ENCODE measurements at places on chromosomes 7 and 10.

DNA sequence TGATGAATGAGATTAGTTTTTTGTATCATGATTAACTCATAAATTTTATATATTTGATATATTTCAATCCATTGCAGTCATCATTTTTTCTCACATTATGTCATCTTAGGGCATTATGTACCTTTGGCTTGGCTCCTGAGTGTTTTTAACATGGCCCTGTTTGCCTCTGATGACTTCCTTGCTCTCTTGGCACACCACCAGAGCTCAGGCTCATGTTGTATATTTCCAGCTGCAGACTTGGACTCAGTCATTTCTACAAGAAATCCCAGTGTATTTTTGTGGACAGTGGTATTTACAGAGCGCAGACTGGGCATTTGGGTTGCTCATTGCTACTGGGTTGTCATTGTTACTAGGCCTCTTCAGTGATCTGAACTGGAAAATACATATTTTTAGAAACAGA is 188.5 kb downstream of the ADRA2A start:
- DNase-seq = no peak

- DNase-seq = no peak
Measured at GRCh38 chr10:114917927-114918672, 19.9 kb upstream of the TRUB1 start.

GRCh38 chr10:12051241-12051640 is 8.6 kb upstream of the UPF2 start:
- DNase-seq = no peak

- DNase-seq = no peak
Measured at GRCh38 chr10:127344346-127344745, 148.0 kb upstream of the INSYN2A start.

- DNase-seq = no peak
Measured at GRCh38 chr10:97812696-97813095, 36.9 kb upstream of the GOLGA7B start.

GRCh38 chr10:22570733-22571430 is 143.5 kb downstream of the PIP4K2A start:
- DNase-seq = no peak

DNA sequence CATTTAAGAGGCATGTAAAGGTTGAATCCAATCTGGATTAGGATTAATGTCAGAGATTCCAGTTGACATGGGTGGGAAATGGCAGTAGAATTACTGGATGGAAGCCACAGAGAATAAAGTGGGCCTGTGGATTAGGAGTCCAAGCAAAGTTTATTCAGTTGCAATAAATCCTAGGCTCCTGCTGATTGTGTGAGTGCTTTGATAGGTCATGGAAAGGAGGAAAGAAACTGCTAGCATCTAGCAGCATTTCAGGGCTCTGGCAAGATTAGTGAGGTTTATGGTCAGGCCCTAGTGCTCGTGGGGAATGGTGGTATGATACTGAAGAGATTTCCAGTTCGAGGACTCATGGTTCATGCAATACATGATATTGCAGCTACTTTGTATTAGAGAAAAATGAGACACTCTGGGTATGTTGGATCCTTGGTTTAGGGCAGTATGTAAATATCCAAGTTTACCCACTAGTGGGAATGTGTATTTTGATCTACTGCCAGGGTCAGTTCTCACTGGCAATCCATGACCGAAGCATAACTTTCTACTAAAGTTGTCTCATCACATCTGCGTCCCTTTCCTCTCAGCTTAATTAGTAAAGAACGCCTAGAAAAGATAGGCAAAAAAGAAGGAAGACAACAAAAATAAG is 235.0 kb downstream of the SUGCT start:
- DNase-seq = no peak

GRCh38 chr7:92608380-92609322 is 18.5 kb upstream of the FAM133B start:
- no peak for DNase-seq

GRCh38 chr7:30997316-30997715 is 33.6 kb downstream of the GHRHR start:
- DNase-seq = no peak

- no peak for DNase-seq
Measured at GRCh38 chr7:100266576-100267354, 40.7 kb upstream of the SPDYE3 start.

- no peak for DNase-seq
Measured at GRCh38 chr7:98249106-98249505, 2.9 kb downstream of the TECPR1 start.

GRCh38 chr7:76358011-76358480 is 745 bp downstream of the YWHAG start:
- DNase-seq = peak; percentile 10

GRCh38 chr10:109126016-109126415 is 797.3 kb downstream of the XPNPEP1 start:
- DNase-seq = no peak

DNA sequence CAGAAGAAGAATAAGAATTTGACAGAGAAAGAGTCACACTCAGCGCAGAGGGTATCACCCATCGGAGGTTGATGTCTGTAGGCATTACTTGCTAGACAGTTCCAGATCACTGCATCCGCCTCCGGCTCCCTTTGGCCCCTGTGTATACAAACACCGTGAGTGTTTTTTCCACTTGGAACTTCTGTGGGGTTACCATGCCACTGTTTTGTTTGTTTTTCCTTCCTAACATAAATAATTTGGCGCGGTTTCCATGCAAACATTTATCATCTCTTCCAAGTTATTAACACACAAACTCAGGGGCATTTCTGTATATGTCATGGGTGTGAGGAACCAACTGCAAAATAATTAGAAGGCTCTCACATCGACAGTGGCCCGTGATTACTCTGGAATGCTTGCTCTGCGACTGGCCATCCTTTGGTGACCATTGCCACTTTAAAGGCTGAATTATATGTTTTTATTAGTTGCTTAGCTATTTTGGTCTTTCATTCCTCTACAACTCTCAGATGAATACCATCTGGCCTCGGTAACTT is 612.2 kb upstream of the MKI67 start:
- no peak for DNase-seq

DNA sequence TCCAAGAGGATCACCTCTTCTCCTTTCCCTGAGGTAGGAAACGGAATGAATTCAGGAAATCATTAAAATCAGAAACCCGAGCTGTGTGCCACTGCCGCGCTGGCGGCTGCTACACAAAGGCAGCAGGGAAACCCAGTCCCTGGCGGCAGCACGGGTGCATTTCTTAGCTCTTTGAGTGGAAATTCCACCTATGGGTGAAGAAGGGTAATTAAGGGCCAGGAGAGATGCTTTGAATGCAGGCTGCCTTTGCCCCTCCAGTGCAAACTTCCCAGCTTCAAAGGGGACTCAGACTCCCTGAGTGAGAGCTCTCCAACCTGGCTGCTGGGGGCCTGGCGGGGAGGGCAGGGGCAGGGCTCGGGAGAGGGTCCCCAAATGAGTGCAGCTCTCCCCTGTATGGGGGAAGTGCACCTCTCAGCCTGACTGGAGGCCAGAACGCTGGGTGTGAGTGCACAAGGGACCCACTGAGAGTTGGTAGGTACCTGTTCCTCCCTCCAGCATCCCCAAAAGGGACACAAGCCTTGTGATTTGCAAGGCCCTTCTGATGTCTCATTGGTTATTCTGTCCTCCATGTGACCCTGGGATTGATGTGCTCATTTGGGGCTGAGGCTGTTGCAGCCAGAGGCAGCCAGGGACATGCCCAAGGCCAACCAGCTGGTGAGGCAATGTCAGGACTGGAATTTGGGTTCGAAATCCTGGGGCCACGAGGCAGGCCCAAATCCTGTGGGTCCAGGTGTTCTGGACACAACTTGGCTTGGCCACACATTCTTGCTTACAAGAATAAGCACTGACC is 16.3 kb upstream of the ZMIZ1 start:
- DNase-seq = no peak

DNA sequence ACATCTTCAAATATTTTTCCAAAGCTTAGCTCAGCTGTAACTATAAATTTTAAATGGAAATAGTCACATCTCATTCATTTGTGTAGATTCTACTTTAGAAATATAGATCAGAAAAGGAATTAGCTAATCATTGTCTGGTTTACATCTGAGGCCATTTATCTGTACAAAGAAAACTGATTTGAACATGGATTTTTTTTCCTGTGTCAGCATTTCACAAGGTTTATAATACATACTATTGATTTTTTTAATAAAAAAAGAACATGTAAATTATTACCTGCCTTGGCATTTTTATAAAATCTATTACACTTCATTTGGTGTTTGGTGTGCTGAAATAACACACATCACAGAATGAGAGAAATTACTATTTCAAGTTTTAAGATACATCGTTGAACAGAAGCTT is 3.5 kb upstream of the GPR37 start:
- no peak for DNase-seq

GRCh38 chr7:159013181-159013690 is 131.4 kb downstream of the VIPR2 start:
- DNase-seq = no peak

DNA sequence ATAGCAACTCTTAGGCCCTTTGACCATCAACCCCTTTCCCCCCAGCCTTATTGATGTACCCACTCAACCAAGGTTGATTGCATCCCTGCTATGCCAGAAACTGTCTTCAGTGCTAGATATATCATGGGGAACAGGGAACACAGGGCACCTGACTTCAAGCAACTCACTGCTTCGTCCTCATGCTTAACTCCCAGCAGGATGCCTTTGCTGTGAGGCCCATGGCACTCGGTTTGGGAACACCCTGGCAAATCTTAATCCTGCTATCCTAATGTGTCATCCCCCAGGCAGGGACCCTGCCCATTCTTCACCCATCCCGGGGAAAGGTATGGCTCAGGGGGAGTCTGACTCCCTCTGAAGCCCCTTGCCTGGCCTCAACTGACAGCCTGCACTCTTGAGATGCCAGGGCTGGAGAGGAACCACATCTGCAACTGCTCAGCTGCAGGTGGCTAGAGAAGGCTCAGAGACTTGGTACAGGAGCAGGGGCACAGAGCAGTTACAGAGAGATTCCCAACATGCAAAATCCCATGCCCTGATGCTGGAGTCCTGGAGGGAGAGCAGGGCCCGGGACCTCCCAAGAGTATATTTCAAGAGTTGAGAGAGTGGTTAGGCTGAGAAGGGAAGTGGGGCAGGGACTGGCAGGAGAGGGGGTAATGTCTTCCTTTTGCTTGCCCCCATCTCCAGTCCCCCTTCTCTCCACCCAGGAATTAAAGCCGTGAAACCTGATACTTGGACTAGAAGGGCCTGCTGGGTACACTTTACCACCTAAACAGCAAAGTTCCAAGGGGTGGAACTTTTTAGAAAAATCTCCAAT is 2.4 kb upstream of the UNC5B start:
- no peak for DNase-seq

DNA sequence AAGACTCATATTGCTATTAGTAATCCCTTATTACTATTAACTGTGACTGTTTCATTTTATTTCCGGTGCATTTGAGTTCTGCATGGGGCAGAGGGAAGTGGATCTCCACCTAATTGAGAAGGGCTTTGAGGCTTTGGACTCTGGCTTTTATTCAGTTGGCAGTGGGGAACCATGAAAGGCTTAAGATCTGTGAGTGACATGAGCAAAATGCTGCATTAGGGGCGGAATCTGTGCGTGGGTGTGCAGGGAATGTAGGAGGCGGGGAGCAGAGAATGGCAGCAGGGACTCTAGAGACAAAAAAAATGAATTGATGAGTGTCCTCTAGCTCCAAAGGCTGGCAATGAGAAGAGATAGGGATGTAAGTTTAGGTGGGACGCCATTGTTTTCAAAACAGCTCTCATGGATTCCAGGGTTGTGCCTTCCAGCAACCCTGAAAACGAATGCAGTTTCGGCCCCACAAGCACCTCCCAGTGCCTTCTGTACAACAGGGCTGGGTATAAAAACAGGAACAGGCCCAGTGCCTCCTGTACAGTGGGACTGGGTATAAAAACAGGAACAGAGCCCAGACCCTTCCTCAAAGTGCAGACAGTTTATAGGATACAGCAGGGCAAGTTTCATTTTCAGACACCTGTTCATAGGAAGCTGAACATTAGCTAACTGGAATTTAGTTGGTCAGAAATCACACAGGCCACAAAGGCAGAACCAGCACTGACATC is 663.3 kb upstream of the FOXK1 start:
- DNase-seq = no peak

DNA sequence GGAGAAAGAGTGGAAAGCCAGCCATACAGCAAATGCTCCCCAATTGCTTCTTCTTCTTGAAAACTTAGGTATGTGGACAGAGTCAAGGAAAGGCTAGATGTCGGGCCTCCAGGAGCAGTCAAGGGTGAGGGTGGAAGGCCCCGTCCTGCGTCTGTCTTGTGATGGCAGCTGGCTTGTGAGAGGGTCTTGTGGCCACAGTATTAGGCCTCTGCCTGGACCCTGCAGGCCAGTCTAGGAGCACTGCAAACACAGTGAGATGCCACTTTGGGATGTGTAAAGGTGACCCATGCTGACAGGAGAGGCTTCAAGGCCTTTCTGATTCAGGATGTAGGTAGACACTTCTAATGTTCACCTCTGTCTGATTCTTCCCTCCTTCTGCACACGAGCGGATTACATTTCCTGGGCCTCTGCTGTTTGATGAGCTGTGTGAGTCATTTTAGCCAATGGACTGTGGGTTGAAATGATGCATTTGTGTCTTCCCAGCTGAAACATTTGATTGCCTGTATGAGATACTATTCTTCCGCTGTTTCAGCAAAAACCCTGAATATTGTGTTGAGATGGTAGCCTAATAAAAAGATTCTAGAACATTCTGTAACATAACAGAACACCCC is 135.4 kb downstream of the EMX2 start:
- DNase-seq = no peak

DNA sequence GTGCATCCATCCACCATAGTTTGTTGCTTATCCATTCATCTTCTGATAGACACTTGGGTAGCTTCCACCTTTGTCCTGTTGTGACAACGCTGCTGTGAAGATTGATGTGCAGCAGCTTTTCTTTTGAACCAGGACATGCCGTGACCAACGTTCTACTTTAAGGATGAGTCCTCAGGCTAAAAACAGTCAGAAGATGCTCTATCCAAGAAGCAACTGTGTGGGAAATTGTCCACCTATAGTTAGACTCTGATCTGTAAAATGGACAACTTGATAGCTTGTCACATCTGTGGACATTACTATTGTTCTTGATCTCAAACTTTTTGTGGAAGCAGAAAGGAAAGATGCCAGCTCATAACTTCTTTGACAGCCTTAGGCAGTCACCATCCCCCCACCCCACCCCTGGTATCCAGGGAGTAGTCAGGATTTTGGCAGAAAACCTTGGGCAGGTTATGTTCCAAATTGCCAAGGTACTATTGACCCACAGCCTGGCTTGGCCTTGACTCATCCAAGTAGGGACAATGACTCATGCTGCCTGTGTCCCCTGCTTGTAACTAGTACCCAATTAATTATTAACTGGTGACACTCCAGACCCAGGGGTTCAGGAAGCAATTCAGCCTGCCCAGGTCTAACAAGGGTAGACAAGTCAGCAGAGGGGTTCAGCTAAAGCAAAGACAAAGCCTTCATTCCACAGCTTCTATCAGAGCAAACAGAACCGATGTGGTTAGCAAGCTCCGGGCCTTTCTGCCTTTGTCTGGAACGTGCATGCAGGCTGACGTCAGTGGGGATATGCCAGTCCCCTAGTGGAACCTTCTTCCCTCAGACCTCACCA is 99.6 kb upstream of the ANLN start:
- DNase-seq = no peak

DNA sequence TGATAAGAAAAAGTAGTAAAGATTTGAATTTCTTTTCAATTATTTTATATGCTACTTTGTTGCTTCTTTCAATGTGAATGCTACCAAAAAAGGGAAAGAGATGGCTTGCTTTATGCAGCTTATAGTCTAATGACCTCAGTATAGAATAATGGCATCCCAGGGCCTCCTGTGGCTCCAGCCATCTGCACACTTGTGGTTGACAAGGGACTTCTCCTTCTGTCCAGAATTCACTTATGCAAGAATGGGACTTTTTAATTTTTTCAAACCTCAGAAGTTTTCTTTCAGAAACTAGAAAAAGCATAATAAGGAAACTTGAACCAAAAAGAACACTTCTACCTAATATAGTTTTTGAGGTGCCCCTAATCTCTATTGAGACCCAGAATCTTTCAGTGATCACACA is 310.9 kb downstream of the CTNNA3 start:
- DNase-seq = no peak
